ENCODE measurements at places on chromosomes 16 and 17. TPM values are rescaled to one million over a fixed set of nuclear protein-coding genes. Genes with fewer than 3 reads are reported as not detected.

TVP23C gene
- 28.8 TPM for total RNA-seq

CCL1 gene
- total RNA-seq = not detected

SEPTIN12 gene
- total RNA-seq = not detected

CD300A gene
- total RNA-seq = 5.6 TPM

SPATA22 gene
- total RNA-seq = not detected

SOST gene
- total RNA-seq = not detected

GRCh38 chr16:54135361-54136275 is 151.0 kb downstream of the IRX3 start:
- no peaks in the 10 kb centered on the region for H3K36me3 ChIP-seq
- H3K27ac ChIP-seq = no peak overlapping the region
- H3K4me3 ChIP-seq = no peak overlapping the region
- no peak for DNase-seq
- H3K27me3 ChIP-seq = no peaks in the 10 kb centered on the region

GRCh38 chr16:75250089-75250808 is 1.2 kb downstream of the BCAR1 start:
- peak overlapping the region; percentile 44 for H3K4me3 ChIP-seq
- peaks cover 11% of the 10 kb centered on the region for H3K4me1 ChIP-seq
- H3K27ac ChIP-seq = peak overlapping the region; percentile 55
- DNase-seq = no peak
- H3K27me3 ChIP-seq = no peaks in the 10 kb centered on the region

GRCh38 chr16:73196670-73197069 is 148.7 kb upstream of the ZFHX3 start:
- peak; percentile 59 for DNase-seq
- H3K4me3 ChIP-seq = no peak overlapping the region
- no peak overlapping the region for H3K27ac ChIP-seq
- no peaks in the 10 kb centered on the region for H3K4me1 ChIP-seq
- no peaks in the 10 kb centered on the region for H3K36me3 ChIP-seq

DNA sequence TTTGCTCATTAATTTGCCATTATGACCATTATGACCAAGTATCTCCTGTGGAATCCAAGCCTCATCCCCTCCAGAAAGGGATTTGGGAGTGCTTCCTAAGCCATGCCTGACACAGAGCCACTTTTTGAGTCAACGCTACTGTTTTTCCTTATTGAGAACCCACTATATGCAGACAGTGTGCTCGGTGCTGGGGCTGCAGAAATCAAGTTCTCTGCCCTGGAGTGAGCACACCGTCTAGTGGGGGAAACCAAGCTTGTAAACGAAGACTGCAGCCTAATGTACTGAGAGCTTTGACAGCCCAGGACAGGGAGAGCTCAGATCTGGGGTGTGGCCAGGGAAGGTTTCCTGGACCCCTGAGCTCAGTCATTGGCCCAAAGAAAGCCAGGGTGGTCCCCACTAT is 111.0 kb downstream of the ENGASE start:
- no peak for DNase-seq
- H3K4me3 ChIP-seq = no peak overlapping the region
- peaks cover 19% of the 10 kb centered on the region for H3K27me3 ChIP-seq
- no peaks in the 10 kb centered on the region for H3K36me3 ChIP-seq

GRCh38 chr17:7523033-7523432 is 25.8 kb upstream of the TNFSF12 start:
- H3K4me1 ChIP-seq = no peaks in the 10 kb centered on the region
- H3K27ac ChIP-seq = no peak overlapping the region
- H3K4me3 ChIP-seq = no peak overlapping the region
- H3K27me3 ChIP-seq = no peaks in the 10 kb centered on the region
- DNase-seq = peak; percentile 69

GRCh38 chr17:66580184-66580955 is 254.5 kb upstream of the CACNG5 start:
- peak; percentile 59 for DNase-seq
- no peak overlapping the region for H3K4me3 ChIP-seq
- H3K27ac ChIP-seq = peak overlapping the region; percentile 15
- no peaks in the 10 kb centered on the region for H3K36me3 ChIP-seq
- H3K4me1 ChIP-seq = no peaks in the 10 kb centered on the region

- no peak for DNase-seq
- H3K4me1 ChIP-seq = peaks cover 3% of the 10 kb centered on the region
- no peaks in the 10 kb centered on the region for H3K27me3 ChIP-seq
- no peak overlapping the region for H3K27ac ChIP-seq
- H3K4me3 ChIP-seq = no peak overlapping the region
- H3K36me3 ChIP-seq = no peaks in the 10 kb centered on the region
Observed at GRCh38 chr17:17787568-17787967, 49.2 kb downstream of the SREBF1 start.

DNA sequence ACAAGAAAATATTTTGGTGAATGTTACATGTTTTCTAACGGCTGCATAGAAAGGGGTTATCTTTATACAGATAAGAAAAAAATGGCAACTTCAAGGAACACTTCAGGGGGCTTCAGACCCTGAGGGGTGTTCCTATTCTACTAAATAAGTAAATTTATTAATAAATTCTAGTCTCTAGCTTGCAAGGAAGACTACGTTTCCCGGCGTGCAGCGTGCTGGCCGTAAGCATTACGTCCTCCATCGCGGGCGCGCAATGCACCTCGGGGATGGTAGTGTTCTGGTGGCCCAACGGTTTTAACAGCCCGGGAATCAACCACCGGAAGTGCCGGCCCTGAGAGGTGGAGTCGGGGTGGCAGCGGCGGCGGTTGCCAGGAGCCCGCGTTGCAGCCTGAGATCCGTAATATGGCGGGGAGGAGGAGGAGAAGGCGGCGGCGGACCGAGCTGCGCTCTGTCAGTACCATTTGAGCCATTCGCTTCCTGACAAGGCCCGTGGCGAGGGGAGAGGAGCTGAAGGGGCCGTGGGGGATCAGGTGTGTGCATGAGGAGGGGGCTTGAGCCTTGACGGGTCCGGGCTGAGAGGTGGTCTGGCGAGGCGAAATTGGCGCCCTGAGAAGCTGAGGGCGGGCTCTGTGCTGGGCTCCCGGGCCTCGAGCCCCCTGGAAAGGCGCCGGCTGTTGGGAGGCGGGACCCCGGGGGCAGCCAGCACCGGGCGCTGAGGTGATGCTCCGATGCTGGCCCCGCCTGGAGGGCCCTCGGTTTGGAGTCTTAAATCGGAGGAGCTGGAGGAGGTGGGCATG is at the start of gene CCP110:
TSS of gene CCP110 (plus strand) at position 384 of the 797 bp plus-strand sequence. CDS start 3,940 bp downstream, outside the sequence.
- peaks cover 6% of the 10 kb centered on the region for H3K4me1 ChIP-seq
- H3K27ac ChIP-seq = peak within 1 kb of the TSS; percentile 41
- peak within 1 kb of the TSS; percentile 93 for H3K4me3 ChIP-seq
- no peaks in the 10 kb centered on the region for H3K36me3 ChIP-seq

DNA sequence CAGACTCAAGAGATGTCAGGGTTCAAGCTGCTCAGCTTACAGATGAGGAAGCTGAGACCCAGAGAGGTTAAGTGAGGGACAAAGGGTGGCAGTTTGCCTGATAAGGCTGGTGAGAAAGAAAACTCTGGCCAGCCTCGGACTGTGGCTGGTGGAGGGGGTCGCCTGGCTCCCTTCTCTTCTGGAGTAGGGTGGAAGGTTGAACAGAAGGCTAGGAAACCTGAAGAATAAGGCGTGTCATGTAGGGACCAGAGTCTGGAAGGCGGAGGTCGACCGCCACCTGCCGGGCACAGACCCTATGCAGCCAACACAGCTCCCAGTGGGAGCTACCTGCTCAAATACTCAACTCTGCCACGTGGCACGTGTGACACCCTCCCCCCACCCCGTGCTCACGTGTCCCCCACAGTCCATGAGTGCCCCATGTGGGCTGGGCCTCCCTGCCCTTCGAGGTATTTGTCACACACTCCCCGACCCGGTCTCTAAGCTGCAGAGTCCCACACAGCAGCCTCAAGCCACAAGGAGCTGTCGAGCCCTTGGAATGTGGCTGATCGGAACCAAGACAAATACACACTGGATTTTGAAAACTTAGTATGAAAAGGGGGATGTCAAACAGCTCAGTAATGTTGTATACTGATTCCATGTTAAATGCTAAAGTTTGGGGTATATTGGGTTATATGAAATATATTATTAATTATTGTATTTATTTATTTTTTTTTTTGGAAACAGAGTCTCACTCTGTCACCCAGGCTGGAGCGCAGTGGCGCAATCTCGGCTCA is 11.8 kb downstream of the HID1 start:
- no peak overlapping the region for H3K4me3 ChIP-seq
- H3K4me1 ChIP-seq = peaks cover 3% of the 10 kb centered on the region
- H3K36me3 ChIP-seq = no peaks in the 10 kb centered on the region

DNA sequence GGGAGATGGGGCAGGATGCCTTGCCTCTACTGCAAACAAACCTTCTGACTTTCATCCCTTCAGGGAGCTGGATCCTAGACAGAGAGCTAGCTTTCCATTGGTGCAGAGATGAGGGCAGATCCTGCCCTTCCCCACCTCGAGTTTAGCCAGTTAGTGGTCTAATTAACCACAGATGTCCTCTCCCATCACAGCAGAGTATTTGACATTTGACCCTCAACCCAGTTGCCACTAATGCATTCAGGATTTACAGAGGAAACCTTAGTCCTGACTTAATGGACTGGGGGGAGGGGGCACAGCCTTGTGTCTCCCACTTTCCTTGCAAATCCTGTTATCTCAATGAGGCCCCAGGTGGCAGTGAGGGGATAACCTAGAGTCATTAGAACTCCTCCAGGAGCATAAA is 10.2 kb downstream of the PIP4K2B start:
- no peak overlapping the region for H3K4me3 ChIP-seq
- H3K27me3 ChIP-seq = no peaks in the 10 kb centered on the region
- no peak overlapping the region for H3K27ac ChIP-seq
- no peaks in the 10 kb centered on the region for H3K4me1 ChIP-seq
- no peak for DNase-seq
- no peaks in the 10 kb centered on the region for H3K36me3 ChIP-seq

DNA sequence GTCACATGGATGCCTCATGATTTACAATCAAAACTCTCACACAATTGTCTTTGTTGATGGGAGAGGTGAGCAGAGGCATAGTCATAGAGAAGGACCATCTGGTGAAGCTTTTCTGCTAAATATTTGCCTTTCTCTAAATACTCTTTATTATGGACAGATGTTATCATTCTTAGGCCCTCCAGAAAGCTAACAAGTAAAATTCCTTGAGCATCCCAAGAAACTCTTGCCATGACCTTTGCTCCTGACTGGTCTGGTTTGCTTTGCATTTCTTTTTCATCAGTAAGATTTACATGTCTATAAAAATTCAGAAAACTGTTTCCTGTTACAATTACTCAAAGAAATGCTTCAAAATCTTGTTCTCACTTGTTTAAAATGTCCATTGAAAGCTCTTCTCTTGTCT is 1336.6 kb upstream of the CDH8 start:
- no peak overlapping the region for H3K4me3 ChIP-seq
- DNase-seq = no peak
- no peaks in the 10 kb centered on the region for H3K36me3 ChIP-seq
- H3K27me3 ChIP-seq = no peaks in the 10 kb centered on the region
- H3K27ac ChIP-seq = no peak overlapping the region
- no peaks in the 10 kb centered on the region for H3K4me1 ChIP-seq

- H3K4me3 ChIP-seq = peak overlapping the region; percentile 56
- no peaks in the 10 kb centered on the region for H3K36me3 ChIP-seq
- H3K4me1 ChIP-seq = no peaks in the 10 kb centered on the region
- H3K27ac ChIP-seq = no peak overlapping the region
Observed at GRCh38 chr17:44354582-44355561, 8.8 kb downstream of the FAM171A2 start.

DNA sequence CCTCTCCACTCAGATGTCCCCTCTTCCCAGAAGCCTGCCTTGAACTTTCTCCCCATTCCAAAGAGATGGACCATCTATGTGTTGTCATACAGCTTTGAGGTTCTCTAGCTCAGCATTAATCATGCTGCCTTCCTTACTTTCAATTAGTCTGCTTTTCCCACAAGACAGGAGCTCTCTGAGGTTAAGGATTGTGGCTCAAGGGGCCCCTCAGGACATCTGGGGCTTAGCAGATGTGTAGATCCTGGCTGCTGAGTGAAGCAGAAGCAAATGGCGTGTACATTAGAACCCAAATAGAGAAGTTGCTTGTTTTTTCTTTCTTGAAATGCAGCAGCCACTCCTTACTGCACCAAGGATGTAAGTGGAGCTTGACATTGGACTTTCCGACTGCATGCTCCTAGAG is 330.5 kb upstream of the TNRC6C start:
- H3K4me1 ChIP-seq = no peaks in the 10 kb centered on the region
- H3K36me3 ChIP-seq = no peaks in the 10 kb centered on the region
- H3K27ac ChIP-seq = no peak overlapping the region
- DNase-seq = no peak
- no peak overlapping the region for H3K4me3 ChIP-seq

DNA sequence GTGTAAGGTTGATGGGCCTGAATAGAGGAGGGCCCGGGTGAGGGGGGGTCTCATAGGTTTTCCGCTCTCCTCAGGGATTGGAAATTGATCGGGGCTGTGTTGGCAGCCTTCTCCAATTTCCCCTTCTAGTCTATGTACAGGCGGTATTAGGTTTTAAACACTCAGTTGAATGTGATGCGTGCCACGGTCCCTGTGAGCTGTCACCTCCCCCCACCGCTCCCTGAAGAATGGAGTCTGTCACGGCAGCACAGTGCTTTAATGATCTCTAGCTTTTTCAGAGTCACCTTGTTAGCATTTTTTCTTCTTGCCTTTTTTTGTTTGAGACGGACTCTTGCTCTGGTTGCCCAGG is 800 bp downstream of the COX4I1 start:
- H3K27ac ChIP-seq = peak overlapping the region; percentile 93
- no peak for DNase-seq
- H3K4me3 ChIP-seq = peak overlapping the region; percentile 96
- no peaks in the 10 kb centered on the region for H3K36me3 ChIP-seq
- H3K27me3 ChIP-seq = no peaks in the 10 kb centered on the region
- peaks cover 30% of the 10 kb centered on the region for H3K4me1 ChIP-seq

GRCh38 chr17:62668091-62668804 is 40.8 kb downstream of the MRC2 start:
- no peaks in the 10 kb centered on the region for H3K27me3 ChIP-seq
- no peak for DNase-seq
- no peak overlapping the region for H3K27ac ChIP-seq
- no peaks in the 10 kb centered on the region for H3K4me1 ChIP-seq
- H3K36me3 ChIP-seq = no peaks in the 10 kb centered on the region

GRCh38 chr16:5323284-5324141 is 225.9 kb upstream of the EEF2KMT start:
- no peak overlapping the region for H3K4me3 ChIP-seq
- H3K27me3 ChIP-seq = no peaks in the 10 kb centered on the region

DNA sequence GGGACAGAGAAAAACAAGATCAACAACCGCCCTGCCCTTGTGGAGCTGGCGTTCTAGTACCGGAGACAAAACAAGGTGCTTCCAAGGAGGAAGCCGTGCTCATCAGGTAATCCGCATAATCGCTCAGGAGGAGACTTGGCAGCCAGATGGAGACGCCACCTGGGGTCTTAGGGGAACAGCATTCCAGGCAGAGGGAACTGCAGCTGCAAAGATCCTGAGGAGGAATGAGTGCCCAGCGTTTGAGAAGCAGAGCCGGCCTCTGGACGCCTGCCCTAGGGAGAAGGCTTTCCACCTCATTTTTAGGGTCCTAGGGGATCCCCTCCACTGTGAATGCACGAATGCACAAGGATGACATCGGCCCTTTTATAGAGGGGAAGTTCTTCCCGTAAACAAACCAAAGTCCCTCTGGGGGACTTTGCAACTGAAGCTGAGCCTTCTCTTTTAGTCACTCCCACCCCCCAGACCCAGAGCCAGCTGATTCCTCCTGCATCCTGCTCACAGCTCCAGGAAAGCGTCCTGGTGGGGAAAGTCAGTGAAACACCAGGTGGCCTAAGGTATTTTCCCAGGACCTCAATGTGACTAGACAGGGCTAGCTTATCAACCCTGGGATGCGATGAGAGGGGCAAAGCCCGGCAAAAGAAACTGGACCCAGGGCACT is 13.2 kb upstream of the MPRIP start:
- no peak overlapping the region for H3K27ac ChIP-seq
- H3K36me3 ChIP-seq = no peaks in the 10 kb centered on the region
- H3K4me3 ChIP-seq = no peak overlapping the region
- peaks cover 11% of the 10 kb centered on the region for H3K4me1 ChIP-seq
- H3K27me3 ChIP-seq = no peaks in the 10 kb centered on the region
